ENCODE measurements at places on chromosomes 16 and 17. TPM values are rescaled to one million over a fixed set of nuclear protein-coding genes. Genes with fewer than 3 reads are reported as not detected.
A peak's percentile ranks its signal among the peaks of the same experiment; 100 is the strongest.

DNA sequence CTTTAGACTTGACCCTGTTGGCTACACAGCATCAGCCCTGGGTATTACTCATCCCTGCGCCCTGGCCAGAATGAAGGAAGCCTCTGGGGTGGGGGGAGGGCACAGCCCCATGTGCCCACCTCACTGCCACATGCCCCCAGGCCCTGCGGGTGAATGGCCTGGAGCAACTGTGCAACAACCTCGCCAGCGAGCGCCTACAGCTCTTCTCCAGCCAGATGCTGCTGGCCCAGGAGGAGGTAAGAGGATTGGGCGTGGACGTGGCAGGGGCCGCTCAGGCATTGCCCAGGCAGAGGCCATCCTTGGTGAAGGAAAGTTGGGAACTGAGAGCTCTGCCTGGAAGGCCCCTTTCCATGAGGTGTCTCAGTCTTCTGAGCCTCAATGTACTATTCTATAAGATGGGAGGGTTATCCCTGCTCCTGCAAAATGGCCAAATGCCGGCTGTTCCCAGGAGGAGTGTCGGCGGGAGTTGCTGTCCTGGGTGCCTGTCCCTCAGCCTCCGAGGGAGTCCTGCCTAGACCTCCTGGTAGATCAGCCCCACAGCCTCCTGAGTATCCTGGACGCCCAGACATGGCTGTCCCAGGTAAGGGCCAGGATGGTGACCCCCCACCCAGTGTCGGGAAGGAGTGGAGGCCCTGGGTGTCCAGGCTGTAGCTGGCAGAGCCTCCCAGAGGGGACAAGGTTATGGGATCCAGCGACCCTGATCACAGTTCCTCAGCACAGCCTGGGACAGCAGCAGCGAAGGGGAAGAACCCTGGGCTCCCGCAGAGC lies 8.9 kb downstream of the MYO15B start:
- H3K4me1 ChIP-seq = no peaks in the 10 kb centered on the region
- H3K4me3 ChIP-seq = no peak overlapping the region
- no peaks in the 10 kb centered on the region for H3K27me3 ChIP-seq
- no peaks in the 10 kb centered on the region for H3K36me3 ChIP-seq
- no peak for DNase-seq

DNA sequence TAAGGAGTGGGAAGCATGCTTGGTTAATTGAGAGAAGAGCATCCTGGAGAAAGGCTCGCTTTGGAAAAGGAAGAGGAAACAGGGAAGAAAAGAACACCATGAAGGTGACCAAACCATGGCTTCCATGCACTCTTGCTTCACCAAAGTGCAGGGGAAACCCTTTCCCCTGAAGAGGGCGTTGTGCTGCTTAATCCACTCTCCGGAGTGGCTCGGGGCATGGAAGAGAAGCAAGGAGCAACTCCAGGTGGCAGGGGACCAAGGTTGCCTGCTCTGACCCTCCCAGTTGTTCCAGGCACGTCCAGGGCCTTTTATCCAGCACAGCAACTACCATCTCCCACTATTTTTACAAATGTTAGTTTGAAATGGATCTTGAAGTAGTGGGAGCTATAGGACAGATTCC lies 108.1 kb downstream of the STX8 start:
- no peaks in the 10 kb centered on the region for H3K27me3 ChIP-seq
- DNase-seq = no peak
- H3K4me3 ChIP-seq = no peak overlapping the region
- no peak overlapping the region for H3K27ac ChIP-seq

GRCh38 chr16:17062676-17063075 lies 408.1 kb downstream of the XYLT1 start:
- no peak for DNase-seq
- H3K4me3 ChIP-seq = no peak overlapping the region
- H3K27me3 ChIP-seq = no peaks in the 10 kb centered on the region
- H3K36me3 ChIP-seq = no peaks in the 10 kb centered on the region

DNA sequence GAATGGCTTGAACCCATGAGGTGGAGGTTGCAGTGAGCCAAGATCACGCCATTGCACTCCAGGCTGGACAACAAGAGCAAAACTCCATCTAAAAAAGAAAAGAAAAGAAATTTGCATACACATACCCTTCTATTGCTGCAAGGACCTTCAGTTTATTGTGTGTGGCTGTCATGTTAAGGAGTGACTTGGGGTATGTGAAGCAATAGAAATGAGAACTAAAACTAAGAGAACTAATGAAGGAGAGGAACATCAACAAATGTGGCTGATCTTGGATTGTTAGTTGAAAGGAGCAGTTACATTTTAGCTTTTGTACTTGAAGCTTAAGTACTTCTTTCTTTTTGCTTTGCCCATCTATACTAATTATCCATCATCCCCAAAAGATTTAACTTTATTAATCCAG lies 12.7 kb upstream of the NSRP1 start:
- H3K27ac ChIP-seq = no peak overlapping the region
- no peaks in the 10 kb centered on the region for H3K27me3 ChIP-seq
- peaks cover 10% of the 10 kb centered on the region for H3K4me1 ChIP-seq
- DNase-seq = no peak
- H3K4me3 ChIP-seq = no peak overlapping the region
- no peaks in the 10 kb centered on the region for H3K36me3 ChIP-seq

DNA sequence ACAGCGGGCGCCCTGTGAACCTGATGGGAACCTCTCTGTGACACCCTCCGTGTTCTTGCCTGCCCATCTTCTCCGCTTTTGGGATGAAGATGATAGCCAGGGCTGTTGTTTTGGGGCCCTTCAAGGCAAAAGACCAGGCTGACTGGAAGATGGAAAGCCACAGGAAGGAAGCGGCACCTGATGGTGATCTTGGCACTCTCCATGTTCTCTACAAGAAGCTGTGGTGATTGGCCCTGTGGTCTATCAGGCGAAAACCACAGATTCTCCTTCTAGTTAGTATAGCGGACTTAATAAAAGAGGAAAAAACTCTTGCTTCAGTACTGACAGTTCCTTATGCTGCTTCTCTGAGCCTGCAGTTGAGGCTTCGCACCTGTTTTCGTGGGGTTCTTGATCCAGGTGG lies 10.5 kb downstream of the CDK5RAP3 start:
- H3K27me3 ChIP-seq = no peaks in the 10 kb centered on the region
- DNase-seq = no peak
- H3K36me3 ChIP-seq = peaks cover 42% of the 10 kb centered on the region
- H3K4me3 ChIP-seq = no peak overlapping the region
- peak overlapping the region; percentile 38 for H3K27ac ChIP-seq
- H3K4me1 ChIP-seq = peaks cover 10% of the 10 kb centered on the region

GRCh38 chr16:48317614-48318315 lies 67.4 kb downstream of the SIAH1 start:
- no peak overlapping the region for H3K27ac ChIP-seq
- no peak overlapping the region for H3K4me3 ChIP-seq
- no peaks in the 10 kb centered on the region for H3K27me3 ChIP-seq
- H3K36me3 ChIP-seq = peaks cover 3% of the 10 kb centered on the region
- no peak for DNase-seq

GRCh38 chr17:80918731-80919130 lies 72.9 kb upstream of the CHMP6 start:
- DNase-seq = no peak
- peaks cover 12% of the 10 kb centered on the region for H3K36me3 ChIP-seq
- H3K27ac ChIP-seq = no peak overlapping the region
- no peaks in the 10 kb centered on the region for H3K4me1 ChIP-seq

DNA sequence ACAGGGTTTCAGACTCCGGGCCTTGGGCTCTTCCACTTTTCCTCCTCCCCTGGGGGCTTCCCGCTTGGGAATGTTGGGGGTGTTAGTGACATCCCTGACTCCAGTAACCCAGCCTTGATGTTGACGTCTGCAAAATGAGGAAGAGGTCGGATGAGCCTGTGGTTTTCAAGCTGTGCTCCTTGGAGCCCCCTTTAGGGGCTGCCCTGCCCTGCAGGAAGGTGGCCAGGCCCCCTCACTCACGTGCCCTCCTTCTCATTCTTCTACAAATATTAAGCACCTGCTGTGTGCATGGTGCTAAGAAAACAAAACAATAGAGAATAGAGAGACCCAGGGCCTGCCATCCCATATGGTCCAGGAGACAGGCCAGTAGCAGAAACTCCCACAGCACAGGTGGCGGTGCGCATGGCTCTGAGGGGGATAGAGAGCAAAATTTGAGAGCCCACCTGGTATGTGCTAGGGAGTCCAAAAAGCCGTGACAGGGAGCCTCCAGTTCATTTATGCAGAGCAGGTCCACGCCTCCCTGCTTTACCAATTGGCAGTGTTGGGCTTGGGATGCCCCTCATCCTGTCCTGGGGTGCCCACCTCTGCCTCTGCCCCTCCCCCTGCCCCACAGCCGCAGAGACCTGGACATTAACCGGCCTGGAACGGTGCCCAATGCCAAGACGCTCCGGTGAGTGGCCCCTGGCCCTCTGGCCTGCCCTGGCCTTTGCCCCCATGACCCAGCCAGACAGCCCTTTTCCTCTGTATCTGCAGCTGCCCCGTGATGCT lies 7.4 kb downstream of the NDRG4 start:
- H3K4me3 ChIP-seq = no peak overlapping the region
- no peak for DNase-seq
- H3K4me1 ChIP-seq = no peaks in the 10 kb centered on the region
- H3K27ac ChIP-seq = no peak overlapping the region
- H3K36me3 ChIP-seq = no peaks in the 10 kb centered on the region
- no peaks in the 10 kb centered on the region for H3K27me3 ChIP-seq

DNA sequence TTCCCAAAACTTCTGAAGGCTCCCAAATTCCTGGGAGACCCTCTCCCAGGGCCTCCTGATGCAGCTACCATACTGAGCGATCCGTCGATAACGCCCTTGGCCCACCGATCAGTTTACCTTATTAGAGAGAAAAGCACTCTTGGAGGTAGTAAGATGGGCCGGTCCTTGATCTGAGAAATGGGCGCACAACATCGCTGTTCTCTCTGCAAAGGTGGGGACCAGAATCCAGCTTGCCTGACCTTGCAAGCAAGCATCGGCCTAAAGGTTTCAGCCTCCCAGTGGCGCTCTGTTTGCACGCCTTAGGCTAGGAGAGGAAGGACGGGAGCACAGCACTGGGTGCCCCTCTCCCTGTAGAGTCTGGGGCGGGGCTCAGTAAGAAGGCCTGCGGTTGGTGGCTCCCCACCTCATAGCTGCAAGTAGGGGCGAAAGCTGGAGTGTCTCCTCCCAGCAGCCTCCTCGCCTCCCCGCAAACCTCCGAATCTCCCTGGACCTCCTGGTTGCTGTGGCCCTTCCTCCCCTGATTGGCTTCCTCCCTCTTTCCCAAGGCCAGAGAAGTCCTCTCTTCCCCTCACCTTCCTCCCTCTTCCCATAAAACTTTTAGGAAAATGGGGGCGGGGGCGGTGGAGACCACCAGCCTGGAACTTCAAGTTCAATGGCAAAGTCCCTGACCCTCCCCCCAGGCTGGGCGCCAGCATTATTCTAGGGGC lies at the start of gene PRAC1:
TSS of gene PRAC1 (minus strand) at position 318 of the 707 bp plus-strand sequence. CDS start at position 192, 126 bp downstream.
- DNase-seq = no peak
- no peak within 1 kb of the TSS for H3K4me3 ChIP-seq
- H3K36me3 ChIP-seq = no peaks in the 10 kb centered on the region
- peaks cover 40% of the 10 kb centered on the region for H3K4me1 ChIP-seq

- peak; percentile 64 for DNase-seq
- no peaks in the 10 kb centered on the region for H3K27me3 ChIP-seq
- H3K36me3 ChIP-seq = no peaks in the 10 kb centered on the region
Measured at GRCh38 chr17:73591296-73592078, 52.8 kb downstream of the SDK2 start.

DNA sequence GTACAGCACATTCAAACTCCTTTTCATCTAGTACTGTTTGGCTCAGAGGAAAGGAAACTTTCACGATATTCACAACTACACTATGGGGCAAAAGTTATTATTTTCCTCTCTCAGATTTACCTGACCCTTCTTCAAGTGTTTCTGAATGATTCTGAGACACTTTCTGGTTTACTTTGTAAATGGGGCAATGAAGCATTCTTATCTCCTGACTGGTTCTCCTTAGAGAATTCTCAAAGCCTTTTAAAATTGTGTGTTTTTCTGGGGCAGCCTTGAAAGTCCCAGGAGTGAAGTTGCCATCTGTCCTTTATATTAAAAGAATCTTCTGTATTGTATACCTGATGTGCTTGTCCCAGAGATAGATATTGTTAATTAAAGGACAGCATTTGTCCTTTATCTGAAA lies 264.9 kb downstream of the FTO start:
- no peak overlapping the region for H3K27ac ChIP-seq
- no peaks in the 10 kb centered on the region for H3K36me3 ChIP-seq
- H3K4me3 ChIP-seq = no peak overlapping the region
- no peaks in the 10 kb centered on the region for H3K27me3 ChIP-seq
- no peak for DNase-seq

DNA sequence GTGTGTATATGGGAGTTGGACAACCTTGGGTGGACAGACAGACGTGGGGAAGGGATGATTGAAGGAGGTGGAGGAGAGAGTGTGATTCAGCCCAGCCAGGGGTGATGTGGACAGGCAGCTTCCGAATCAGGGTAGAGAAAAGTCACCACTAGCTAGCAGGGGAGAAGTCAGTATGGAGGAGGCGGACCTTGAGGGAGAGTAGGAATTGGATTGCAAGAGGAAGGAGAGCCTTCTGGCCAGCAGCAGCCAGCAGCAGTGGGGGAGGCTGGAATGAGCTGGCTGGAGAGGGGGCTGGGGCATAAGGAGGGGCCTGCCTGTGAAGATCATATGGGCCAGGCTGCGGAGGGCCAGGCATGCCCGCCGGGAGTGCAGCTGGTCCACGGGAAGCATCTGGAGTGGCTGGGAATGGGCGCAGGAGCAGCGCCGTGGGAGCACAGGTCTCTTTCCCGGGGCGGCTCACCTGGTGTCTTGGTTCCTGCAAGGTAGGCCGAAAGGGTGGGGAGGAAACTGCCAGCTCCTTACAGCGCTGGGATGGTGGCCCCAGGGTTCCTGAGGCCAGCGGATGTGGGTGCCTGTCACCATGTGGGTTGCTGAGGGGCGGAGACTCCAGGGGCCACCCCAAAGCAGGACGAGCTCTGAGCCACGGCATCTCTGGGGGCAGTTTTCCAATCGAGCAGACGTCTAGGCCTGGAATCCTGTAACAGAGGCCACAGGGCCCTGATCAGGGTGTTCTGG lies 235.3 kb downstream of the SEC14L1 start:
- H3K4me3 ChIP-seq = peak overlapping the region; percentile 90
- H3K36me3 ChIP-seq = no peaks in the 10 kb centered on the region
- peak overlapping the region; percentile 42 for H3K27ac ChIP-seq
- no peaks in the 10 kb centered on the region for H3K27me3 ChIP-seq

DNA sequence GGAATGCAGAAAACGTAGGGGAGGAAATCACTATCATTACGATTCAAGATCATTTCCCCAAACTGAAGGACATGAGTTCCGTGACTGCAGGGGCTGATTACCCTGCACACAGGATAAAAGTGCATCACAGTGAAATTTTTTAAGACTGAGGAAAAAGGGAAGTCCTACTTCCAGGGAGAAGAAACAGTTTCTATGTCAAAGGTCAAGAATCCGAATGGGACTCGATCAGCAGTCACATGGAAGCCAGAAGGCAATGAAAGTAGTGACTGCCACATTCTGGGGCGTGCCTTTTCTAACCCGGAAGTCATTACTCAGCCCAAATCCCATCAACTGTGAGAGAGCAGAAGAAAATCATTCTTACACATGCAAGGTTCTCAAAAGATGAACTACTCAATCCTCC lies 12.1 kb downstream of the ZZEF1 start:
- no peak overlapping the region for H3K27ac ChIP-seq
- H3K4me1 ChIP-seq = peaks cover 11% of the 10 kb centered on the region
- H3K36me3 ChIP-seq = no peaks in the 10 kb centered on the region
- H3K4me3 ChIP-seq = no peak overlapping the region

The EVPLL gene
- total RNA-seq = not detected

The RASD1 gene
- 1.0 TPM for total RNA-seq

The PIRT gene
- not detected for total RNA-seq

The MYH1 gene
- total RNA-seq = not detected

The ITGAL gene
- 363 TPM for total RNA-seq

The ABHD15 gene
- total RNA-seq = 18.3 TPM

The ABCC11 gene
- total RNA-seq = 0.22 TPM
